ENCODE measurements at places on chromosomes 7 and 10.
A peak's percentile ranks its signal among the peaks of the same experiment; 100 is the strongest.

GRCh38 chr7:45198986-45199385 is 41.4 kb downstream of the RAMP3 start:
- no peak for DNase-seq

DNA sequence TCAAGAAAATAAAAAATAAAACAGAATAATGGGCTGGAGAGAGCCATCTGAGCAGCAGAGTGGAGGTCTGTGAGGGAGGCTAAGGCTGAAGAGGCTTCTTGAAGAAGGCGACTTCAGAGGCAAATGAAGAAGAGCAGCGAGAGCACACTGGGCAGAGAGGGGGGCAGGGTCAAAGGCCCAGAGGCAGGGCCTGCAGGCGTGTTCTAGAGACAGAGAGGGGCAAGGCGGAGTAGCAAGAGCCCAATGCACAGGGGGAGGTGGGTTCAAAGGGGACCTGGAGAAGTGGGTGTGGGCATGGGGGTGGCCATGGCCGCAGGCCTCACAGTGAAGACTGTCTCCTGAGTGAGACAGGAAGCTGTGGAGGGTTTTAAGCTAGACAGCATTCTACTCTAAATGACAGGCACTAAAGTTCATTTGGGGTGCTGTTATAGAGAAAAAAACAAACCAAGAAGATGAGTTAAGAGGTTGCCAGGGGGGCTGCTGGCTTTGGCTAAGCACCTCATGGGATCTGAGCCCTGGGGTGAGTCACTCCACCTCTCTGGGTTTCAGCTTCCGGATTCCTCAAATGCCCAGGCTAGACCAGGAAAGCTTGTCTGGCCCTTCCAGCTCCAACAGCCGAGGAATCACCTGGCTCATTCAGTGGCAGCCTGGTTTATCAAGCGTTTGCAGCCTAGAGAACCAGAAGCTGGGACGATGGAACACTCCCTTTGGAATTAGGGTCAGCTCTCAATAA is 81.7 kb downstream of the DLG5 start:
- no peak for DNase-seq

- DNase-seq = no peak
Measured at GRCh38 chr7:85512790-85513189, 325.9 kb upstream of the SEMA3D start.

- no peak for DNase-seq
Measured at GRCh38 chr10:124168581-124168980, 75.2 kb upstream of the CHST15 start.

DNA sequence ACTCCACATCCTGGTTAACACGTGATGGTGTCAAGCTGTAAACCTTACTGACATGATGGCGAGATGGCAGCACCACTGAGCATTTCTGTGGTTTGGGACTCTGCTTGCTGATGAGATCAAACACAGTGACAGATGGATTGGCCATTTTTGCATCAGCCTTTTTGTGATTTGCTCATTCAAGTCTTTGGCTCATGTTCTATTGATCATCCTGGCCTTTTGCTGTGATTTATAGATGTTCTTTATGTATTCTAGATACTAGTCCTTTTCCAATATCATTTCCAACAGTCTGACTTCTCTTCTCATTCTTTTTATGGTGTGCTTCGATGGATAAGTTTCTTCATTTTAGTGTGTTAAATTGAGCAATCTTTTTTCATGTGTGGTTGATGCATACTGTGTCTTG is 24.7 kb upstream of the DIP2C start:
- no peak for DNase-seq

DNA sequence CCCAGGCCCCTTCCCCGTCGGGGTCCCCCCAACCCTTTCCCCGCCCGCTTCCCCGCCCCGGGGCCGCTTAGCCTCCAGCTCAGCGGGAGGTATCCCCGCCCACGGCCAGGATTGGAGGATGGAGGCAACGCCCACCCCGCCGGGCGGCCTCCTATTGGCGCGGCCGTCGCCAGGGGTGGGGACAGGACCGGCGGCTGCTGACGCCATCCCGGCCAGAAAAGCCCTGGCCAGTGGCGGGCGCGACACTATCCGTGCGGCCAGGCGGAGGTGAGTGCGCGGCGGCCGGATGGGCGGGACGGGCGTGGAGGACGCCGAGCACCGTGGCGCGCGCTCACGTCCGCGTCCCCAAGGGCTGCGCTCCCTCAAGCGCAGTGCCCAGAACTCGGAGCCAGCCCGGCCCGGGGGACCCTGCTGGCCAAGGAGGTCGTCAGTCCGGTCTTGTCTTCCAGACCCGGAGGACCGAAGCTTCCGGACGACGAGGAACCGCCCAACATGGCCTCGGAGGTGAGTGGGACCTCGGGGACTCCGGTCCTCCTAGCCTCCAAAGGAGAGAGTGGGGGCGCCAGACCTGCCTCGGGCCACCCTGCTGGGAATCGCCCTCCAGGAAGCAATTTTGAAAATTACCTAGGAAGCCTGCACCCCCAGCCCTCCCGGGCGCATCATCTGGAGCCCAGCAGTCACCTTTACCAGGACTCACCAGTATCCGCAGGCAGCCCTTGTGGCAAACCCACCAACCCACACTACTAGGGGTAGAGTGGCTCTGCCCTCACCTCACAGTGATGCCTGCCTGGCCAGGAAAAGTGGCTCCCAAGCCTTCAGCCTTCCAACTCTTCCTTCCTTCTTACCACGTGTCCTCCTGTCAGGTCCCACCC is at the start of gene ASL:
Gene ASL, plus strand, starts transcription at position 230 of the 872 bp plus-strand sequence. Its CDS starts 263 bp downstream, at position 493.
- DNase-seq = peak; percentile 73

DNA sequence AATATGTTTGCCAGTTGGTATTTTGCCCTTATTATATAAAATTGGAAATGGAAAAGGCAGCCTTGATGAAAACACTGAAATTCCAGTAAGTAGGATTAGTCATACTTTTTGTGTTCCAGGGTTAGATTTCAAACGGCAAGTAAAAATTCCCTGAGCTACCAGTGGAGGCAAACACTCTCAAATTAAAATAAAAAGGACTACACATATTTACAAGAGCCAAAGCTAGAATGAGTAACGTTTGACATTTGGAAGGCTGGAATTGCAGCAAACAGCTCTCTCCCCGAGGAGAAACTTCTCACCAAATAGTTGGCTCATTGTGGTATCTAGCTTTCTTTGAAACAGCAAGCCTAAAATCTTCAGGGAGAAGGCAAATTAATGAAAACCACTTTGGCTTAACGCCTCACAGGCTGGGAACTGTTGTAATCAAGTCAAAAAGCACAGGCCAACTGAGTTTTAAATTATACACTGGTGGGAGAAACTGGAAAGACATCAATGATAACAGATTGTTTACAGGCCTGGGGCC is 288.4 kb downstream of the SNX13 start:
- DNase-seq = no peak

DNA sequence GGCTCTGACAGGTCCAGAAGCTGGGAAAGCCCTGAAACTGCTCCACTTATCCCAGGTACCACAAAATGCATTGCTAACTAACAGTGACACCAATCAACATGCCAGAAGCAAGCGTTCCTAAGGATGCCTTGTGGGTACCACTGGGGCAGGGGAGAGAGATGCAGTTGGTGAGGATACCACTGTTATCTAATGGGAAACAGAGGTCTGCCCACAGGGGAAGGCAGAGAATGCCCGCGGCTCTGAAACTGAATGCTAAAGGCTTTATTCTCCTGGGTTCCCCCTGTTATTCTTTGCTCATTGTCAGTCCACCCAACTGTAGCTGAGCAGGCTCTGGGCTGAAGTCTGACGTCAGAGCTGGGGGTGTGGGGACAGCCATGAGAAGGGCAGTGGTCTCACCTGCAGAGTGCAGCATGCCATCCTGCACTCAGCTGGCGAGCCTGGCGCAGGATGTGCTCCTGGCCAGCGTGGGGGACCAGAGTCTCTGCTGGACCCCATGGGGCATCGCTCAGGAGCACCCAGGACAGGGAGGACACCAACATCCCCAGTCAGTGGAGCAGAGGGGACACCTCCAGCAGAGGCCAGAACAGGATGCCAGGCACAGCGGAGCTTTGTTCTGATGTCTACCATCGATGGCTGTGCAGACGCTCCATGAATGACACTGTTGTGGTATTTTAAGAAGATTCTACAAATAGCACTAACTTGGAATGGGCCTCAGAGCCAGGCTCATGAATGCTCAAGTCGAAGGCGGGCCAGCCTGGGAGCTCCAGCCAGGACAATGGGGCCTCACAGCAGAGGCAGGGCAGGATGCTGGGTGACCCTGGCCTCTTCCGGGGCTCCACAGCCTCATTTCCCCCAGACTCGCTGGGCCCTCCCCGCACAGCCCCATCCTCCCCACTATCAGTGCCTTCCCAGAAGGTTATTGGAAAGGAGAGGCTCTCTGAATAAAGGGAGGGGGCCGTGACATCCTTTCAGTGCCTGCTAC is 95.8 kb downstream of the ARHGAP22 start:
- no peak for DNase-seq

DNA sequence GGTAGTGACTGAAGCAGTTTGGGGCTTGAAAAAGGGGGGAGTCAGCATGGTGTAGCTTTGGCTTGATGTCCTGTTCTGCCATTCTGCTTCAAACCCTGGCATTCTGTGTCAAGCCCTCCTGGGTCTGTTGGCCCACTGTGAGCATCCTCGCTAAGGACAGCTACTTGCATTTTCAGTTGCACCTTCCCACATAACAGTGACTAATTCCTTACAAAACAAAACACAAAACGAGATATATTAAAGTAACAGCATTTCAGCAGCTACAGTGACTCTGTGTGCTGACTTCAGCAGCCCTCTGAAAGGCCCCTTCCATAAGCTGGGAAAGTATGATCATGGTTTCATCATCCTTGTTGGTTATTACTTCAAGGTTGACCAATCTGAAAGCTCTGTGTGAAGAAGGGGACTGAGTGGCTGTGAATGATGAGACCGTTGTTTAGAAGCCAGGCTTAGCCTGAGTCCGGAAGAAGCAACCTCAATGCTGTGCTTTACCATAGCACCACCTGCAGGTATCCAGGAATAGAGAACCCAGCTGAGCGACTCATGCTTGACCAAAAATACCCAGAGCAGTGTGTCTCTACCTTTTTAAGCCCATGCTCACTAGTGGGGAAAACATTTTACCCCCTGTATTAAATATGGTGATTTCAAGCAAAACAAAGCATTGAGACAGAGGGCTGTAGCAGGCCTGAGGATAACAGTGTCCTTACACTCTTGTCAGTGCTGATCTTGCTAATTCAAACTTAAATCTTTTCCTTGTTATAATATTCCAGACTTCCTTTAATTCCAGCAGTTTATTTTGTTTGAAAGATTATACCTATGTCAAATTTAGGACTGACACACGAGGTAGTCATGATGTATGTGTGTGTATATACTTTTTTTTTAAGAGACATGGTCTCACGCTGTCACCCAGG is 42.6 kb upstream of the CC2D2B start:
- no peak for DNase-seq

DNA sequence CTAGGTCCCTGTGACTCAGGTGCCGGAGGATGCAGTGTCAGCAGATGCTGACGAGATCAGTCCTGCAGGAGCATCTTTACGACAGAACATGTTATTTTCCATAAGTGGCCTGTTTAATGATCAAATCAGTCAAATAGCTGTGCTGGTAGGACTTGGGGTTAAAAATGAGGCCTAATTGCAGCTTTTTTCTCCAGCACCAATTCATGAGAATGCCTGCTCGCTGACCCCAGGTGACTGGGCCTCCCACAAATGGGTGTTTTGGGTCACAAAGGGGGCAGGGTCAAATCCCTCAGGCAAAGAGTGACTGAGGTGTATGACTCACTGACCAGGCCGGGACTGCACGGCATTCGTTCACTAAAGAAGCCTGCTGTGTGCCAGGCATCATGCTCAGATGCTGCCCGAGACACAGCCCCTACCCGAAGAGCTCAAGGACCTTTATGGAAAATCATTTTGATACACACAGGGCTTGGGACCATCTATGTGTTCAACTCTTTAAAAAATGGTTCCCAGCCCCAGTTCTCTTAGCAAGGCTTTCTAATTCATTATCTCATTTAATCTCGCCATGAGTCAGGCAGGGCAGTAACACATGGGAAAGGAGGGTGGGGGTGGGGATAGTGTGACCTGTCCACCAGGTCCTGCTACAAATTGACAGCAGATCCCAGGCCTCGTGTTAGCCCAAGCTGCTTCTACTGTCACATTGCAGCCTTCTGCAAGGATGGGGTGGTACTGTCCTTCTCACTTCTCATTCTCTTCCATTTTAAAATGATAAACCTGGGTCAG is 21.1 kb downstream of the ZNF775 start:
- no peak for DNase-seq

DNA sequence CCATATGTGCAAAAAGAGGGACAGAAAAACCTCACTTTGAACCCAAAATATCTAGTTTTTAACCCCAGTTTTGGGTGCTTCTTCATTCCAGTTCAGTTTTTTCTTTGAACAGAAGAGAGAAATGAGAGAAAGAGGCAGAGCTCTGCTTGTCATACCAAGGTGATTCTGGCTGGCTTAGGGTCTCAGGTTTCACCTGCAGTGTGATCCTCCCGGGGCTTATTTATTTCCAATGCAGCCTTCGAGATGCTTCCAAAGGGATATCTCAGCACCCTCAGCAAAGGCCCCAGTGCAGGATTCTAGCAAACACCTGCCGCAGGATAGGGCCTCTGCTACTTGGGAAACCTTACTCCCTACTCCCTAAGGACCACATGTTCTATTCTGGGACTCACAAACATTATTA is 131.3 kb downstream of the WDR11 start:
- DNase-seq = no peak

DNA sequence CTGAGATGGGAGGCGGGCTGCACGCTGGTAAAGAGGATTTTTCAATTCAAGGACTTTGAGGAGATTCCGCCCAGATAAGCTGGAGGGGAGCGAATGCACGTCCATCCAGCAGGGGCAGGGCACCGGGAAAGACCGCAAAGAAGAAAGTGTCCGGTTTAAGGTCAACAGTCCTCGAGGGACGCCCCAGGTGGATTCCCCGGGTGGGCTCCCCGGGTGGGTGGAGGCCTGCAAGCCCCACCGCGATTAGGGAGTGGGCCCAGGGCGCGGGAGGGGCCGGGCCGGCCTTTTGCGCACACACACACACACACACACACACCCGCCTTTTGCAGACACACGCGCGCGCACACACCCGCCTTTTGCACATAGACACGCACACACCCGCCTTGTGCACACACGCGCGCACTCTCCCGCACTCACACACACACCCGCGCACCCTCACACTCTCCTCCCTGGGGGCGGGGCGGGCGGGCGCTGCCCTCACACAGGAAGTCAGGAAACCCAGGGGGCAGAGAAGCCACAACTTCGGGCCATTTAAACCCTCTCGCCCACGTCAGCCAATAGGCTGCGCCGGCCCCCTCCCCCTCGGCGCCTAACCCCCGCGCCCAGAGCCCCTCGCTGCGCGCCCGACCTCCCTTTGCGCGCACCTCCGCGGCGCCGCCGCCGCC is 615 bp downstream of the ARHGAP12 start:
- peak; percentile 18 for DNase-seq

DNA sequence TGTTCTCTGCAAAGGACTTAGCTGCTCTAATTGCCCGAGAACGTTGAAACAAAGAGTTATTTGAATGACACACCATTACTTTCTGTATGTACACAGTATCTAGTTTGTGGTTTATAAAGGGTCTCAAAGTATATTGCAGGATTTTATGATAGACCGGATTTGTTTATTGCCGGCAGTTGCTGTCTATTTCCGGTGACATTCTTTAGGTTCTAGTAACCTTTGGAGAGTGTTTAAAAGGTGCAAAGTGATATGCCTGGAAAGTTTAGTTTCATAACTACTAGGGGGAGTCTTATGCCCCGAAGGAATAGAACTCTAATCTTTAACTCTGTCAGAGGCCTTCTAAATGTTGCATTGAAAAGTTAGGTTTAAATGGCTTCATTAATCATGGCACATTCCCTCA is 63.8 kb downstream of the PAPSS2 start:
- DNase-seq = no peak

Measured in stimulated activated CD8-positive, alpha-beta memory T cell treated with anti-CD3 and anti-CD28 coated beads, Interleukin-2, amount 100 ng/mL, for 1 hour (primary cell).